COR-L47 (cell line): ENCODE measurements at places on chromosomes 1 and 21.

DNA sequence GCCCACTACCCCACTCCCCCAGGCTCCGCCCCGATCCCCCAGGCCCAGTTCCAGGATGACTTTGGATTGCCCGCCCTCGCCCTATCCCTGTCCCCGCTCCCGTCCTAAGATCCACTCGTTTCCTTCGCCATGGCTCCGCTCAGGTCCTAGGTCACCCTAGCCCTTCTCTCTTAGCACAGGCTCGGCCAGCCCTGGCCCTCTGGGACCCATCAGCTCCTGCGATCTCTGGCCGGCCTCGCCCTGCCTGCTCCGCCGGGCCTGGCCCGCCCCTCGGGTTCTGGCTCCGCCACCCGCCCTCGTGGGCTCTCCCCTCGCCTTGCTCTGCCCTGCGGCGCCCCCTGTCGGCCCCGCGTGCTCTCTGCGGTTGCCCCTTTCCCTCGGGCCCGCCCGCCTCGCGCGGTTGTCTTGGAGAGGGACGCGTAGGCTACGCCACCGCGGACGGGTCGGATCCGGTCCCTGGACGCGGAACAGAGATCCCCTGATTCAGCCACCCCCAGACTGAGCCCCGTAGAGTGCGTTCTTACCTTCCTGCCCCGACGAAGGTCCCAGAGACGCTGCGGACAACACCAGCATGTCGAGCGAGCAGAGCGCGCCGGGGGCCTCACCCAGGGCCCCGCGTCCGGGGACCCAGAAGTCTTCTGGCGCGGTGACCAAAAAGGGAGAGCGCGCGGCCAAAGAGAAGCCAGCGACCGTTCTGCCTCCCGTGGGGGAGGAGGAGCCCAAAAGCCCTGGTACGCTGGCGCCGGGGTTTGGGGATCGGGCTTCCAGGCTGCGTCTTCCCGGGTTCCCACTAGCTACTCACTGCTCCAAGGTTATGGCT, at the start of gene LRRC71:
Gene LRRC71 (plus strand): TSS at position 400 of the 820 bp plus-strand sequence. CDS start 172 bp downstream, at position 572.
- DNase-seq, result peak; percentile 60

DNA sequence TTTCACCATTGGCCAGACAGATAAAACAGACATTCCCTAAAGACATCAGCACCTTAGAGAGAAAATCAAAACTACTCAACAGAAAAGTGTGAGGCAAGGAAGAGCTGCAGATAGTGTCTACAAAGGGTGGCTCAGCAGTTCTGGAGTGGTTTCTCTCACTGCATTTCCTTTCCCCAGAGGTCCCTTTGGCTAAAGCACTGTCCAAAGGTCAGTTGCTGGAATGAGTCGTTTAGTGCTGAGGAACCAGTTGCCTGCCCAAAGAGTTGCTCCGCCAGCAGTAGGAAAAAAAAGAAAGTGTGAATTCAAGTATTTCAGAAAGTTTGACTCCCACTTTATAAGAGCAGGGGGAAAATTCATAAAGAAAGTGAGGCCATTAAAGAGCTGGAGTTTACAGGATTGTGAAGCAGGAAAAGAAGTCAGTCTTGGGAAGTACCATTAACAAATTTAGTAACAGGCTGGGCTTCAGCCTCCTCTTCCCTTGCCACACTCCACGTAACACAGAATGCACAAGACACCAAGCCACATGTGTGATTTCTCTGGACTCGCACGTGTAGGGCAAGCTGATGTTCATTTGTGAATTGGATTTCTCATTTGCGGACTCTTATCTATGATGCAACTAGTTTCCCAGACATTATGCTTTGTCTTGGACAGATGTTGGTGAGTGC, 122.2 kb downstream of the RUNX1 start:
- no peak for DNase-seq

GRCh38 chr1:87897481-87897880, 568.8 kb downstream of the LMO4 start:
- DNase-seq, result no peak

- no peak for DNase-seq
Observed at GRCh38 chr1:8541961-8542521, 224.1 kb downstream of the SLC45A1 start.

DNA sequence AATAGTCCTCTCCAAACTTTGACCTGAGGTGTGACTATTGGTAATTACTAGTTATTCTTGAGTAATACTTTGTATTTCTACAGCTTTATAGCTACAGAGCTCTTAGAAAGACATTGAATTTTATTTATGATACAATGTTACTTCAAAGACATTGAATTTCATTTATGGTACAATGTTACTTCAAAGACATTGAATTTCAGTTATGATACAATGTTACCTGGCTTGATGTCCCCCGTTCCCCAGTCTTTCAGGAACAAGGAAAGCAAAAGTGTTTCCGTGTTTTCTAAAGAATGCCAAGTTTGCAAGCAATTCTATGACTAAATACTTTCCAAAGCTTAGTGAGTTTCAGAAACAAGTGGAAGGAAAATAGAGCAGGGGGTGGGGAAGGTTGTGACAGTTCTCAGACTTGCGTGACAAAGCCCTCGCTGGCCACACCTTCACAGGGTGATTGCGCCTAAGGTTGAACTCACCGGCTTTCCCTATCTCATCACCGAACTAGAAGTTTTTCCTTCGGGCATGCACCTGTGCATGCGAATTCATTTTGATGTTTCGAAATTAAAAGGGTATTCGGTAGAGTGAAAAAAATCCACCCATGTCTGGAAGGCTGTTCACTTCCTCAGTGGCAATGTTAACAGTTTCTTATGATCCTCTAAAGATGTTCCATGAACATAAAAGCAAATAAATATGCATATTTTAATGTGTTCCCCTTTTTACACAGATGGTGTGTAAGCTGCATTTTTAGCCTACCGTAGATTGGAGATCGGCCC, 909 bp upstream of the PAXBP1 start:
- peak; percentile 38 for DNase-seq

- DNase-seq, result no peak
Observed at GRCh38 chr21:30232011-30232410, 16.1 kb upstream of the CLDN8 start.

- DNase-seq, result no peak
Observed at GRCh38 chr1:2632051-2632430, 775 bp downstream of the MMEL1 start.

DNA sequence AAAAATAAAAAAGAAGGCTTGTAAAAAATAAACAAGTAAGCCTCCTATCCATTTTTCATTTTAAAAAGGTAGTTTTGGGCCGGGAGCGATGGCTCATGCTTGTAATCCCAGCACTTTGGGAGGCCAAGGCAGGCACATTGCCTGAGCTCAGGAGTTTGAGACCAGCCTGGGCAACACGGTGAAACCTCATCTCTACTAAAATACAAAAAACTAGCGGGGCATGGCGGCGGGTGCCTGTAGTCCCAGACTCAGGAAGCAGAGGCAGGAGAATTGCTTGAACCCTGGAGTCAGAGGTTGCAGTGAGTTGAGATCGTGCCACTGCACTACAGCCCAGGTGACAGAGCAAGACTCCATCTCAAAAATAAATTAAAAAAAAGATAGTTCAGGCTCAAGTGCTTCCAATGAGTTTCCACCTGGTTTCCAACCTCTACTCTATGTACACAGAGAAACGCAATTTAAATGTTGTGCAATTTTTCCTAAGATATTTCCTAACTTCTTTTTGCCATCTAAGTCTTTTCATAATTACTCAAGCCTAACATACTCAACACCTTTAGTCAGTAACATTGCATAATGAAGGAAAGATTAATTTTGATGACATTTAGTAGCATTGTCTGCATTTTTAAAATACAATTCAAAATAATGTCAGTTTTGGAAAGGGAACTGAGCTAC, 106.3 kb downstream of the KCNT2 start:
- DNase-seq, result no peak

DNA sequence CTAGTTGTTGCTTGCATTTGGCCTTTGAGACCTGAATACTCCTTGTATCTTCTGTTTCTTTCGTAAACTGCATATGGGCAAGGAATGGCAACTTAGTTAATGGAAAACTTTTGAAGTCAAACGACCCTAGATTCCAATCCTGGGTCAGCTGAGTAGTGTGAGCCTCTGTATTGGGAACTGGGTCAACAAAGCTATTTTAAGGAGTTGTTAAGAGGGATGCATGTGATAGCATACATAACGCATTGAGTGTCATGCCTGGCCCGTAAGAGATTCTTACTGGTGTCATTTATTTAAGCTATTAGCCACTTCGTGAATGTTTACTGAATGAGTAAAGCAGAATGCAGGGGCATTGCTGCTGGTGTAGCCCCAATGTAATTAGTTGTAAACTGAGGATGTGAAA, 340.1 kb downstream of the PAPPA2 start:
- DNase-seq, result no peak

DNA sequence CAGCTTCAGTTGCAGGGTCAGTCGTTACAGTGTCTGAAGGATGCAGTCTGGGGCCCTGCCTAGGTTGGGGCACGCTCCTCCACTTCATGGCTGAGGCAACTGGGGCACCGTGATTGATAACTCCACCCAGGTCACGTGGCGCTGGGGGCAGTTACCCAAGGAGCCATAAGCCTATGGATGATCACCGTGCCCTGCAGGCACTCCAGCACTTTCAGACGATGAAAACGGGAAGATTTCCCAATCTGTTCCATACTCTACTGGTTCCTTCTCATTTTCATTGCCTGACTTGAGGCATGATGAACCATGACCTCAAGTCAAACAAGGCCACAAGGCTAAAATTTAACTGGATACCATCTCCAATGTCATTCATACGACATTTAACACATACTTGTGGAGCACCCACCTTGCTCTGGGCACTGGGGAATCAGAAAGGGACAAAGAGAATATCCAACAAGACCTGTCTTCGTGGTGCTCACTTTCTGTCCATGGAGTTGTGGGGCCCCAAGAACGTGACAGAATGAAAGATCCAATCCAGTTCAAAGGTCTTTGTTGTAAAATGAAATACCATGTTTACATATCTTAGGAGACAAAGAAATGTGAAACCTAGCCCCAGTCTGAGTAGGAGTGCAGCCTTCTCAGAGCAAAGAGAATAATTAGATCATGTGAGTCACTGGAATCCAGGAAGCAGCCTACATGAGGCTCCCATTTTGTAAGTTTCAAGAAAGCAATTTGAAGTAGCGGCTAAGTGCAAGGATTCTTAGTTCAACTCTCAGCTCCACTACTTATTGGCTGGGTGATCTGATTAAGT, 39.4 kb upstream of the SPOCD1 start:
- DNase-seq, result no peak

GRCh38 chr1:109740615-109741373, at the start of gene GSTM3:
Gene GSTM3, minus strand, starts transcription at chr1:109741038. Its CDS starts 751 bp downstream, at chr1:109740287.
- no peak for DNase-seq

DNA sequence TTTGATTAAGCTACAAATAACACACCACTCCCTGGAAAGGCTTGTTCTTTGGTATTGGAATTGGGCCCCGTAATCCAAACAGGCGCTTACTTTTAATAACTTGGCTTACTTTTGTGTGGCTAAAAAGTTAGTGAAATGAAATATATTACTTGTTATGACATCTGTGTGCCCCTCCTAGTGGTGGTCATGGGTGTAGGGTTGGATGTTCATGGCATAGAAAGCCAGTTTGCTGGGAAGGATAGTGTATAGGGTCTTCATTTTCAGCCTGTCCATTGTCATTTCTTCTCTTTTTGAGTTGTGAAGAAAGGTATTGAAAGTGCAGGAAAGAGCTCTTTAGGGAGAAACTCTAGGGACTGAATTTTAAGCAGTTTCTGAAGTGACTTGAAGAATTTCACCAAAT, 5.9 kb downstream of the CDC14A start:
- no peak for DNase-seq

- peak; percentile 100 for DNase-seq
Observed at GRCh38 chr1:39892601-39893595, 8.8 kb downstream of the MYCL start.

- DNase-seq, result no peak
Observed at GRCh38 chr1:2629627-2630497, 3.0 kb downstream of the MMEL1 start.

DNA sequence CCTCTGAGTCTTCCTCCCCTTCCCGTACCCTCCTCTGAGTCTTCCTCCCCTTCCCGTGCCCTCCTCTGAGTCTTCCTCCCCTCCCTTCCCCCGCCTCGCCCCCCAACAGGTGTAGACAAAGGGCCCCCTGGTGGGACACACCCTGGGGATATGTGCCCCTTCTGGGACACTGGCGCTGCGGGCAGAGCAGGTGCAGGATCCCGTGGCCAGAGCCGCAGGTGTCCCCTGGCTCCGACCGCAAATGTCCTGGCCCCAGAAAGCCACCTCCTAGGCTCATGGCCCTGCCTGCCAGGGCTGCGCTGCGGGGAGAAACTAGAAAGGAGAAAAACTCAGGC, 51.5 kb upstream of the ARHGEF16 start:
- DNase-seq, result peak; percentile 66
